Pancreas (tissue), 10 donors: ENCODE measurements at places on chromosomes 16 and 17. TPM values are rescaled to one million over a fixed set of nuclear protein-coding genes. Genes with fewer than 3 reads are reported as not detected.

The MT1A gene
- total RNA-seq = 4.0 TPM

The HSD3B7 gene
- total RNA-seq = 32.1 TPM

The SLC2A4 gene
- 0.16 TPM for total RNA-seq

The ABCA6 gene
- 4.6 TPM for total RNA-seq

The PERCC1 gene
- not detected for total RNA-seq

- no peak for DNase-seq
Measured at GRCh38 chr16:47426806-47427205, 34.1 kb downstream of the ITFG1 start.
